CD8-positive, alpha-beta T cell (primary cell): ENCODE measurements at places on chromosomes 3 and 15. TPM values are rescaled to one million over a fixed set of nuclear protein-coding genes. Genes with fewer than 3 reads are reported as not detected.

Gene SPTBN5
- 1.1 TPM for total RNA-seq

Gene GOLGA6L10
- 1.6 TPM for total RNA-seq

DNA sequence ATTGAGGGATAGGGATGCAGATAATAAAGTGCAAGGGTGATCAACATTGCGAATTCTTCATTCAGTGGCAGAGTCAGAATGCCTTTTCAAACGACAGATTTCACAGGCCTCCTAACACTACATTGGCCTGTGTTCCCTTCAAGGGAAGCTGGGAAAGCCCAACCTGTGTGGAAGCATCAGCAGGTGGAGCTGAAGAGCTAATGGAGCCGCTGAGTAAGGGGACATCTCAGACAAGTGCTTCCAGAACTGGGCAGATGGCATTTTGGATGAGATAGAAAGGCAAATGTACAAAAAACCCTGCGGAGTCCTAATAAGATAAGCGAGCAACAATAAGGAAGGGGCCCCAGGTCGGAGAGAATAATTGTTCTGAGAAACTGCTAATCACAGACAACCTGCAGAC is 8.5 kb upstream of the SLC24A5 start:
- DNase-seq, result no peak

DNA sequence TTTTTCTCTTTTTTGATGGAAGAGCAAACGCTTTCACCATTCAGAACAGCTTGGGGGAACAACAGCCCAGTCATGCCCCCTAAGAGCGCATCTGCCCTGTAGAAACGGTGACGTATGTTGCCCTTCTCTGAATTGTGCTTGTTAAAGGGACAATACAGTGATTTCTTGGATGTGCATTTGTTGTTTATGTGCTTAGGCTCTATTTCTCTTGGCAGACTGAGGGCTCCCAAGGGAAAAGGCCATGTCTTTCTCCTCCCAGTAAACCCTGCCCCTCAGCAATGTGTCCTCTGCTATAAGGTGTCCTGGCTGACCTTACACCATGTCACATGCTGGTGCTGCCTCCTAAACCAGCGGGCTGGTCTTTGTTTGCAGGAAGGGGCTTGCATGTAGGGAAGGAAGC is 346.1 kb downstream of the EPHB1 start:
- DNase-seq, result no peak

DNA sequence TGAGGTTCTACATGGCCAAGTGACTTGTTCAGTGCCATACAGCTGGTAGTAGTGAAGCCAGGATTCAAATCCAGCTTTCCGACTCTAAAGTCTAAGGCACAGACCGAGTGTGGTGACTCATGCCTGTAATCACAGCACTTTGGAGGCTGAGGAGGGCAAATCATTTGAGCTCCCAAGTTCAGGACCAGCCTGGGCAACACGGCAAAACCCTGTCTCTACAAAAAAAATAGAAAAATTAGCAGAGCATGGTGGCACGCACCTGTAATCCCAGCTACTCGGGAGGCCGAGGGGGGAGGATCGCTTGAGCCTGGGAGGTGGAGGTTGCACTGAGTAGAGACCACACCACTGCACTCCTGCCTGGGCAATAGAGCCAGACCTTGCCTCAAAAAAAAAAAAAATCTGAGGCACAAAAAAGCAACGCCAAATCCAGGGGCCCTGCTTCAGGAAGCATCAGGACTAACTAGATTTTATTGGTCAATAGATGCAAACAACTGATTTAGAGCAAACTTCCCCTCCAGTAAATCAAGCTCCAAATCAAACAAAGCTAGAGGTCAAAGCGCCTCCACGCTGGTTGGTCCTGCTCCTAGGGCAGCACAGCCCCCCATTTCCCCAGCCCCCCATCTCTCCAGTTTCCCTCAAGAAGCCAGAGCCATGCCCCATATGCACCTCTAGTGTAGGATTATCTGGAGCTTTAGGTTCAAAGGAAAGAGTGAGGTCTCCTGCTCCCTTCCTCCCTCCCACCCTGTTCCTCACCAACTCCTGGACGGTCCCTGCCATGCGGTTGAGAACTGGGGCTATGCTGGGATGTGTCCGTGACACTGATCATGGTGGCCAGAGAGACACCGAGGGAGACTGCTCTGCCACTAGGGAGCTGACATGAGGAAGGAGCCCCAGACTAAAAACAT is 2.9 kb upstream of the TNK2 start:
- no peak for DNase-seq

- no peak for DNase-seq
Measured at GRCh38 chr15:87207990-87208580, 1048.5 kb downstream of the NTRK3 start.
